Left renal pelvis (tissue), 4 donors: ENCODE measurements at places on chromosomes 6 and 20.

DNA sequence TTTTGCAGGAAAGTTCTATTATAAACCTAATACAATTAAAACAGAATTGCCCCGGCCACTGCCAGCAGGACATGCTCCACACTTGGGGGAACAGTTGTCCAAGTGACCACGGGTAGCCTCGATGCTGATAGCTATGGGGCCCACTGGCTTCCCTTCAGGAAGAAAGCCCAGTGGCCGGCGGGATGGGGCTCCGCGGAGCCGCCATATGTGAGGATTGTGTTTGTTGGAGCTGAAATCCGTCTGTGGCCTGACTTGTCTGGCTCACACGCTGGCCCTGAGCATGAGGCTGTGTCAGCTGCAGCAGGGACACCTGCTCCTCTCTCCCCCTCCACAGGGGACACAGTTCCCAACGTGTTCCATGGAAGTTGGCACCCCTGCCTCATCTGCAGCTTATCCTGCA, 46.6 kb downstream of the ZNF831 start:
- no peak for DNase-seq

- DNase-seq: no peak
These were observed 113.0 kb downstream of the PLEKHG1 start for GRCh38 chr6:150712505-150713252.

- no peak for DNase-seq
These were observed 23.3 kb downstream of the PPARD start for GRCh38 chr6:35365594-35366203.

GRCh38 chr20:39039261-39039660, 77.1 kb downstream of the DHX35 start:
- no peak for DNase-seq

- DNase-seq: no peak
These were observed 15.3 kb downstream of the GMEB2 start for GRCh38 chr20:63611646-63612045.

GRCh38 chr20:48812600-48813445, 15.0 kb downstream of the PREX1 start:
- DNase-seq: no peak

DNA sequence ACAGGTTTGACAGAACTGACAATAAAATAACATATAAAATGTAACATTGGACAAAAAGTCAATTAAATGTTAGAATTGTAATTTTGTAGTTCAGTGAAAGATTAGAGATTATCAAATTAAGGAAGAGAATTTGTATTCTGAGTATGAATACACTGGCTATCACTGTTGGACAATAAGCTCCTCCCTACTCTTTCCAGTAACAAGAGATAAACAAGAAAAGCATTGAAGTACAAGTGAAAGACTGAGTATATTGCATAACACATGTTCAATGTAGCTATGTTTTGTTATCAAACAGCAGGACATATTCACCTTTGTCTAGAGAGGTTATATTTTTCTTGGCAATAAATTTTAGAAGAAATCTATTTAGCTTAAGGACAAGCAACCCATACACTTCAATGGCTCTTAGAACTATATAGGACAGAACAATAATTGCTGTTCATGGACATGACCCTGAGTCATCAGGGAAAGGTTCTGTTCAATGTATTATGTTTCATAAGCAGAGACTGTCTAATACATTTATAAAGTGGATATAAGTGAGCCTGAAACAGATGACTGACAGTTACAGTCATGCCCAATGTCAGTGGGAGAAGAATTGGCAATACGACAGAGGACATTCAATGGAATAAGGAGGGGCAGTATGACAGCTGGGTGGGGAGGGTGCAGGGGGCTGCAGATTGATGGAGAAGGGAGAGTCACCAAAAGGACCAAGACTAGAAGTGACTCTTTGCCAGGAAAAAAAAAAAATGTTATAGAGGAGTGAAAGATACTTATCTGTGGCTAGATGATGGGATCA, 520.4 kb downstream of the FRK start:
- no peak for DNase-seq

DNA sequence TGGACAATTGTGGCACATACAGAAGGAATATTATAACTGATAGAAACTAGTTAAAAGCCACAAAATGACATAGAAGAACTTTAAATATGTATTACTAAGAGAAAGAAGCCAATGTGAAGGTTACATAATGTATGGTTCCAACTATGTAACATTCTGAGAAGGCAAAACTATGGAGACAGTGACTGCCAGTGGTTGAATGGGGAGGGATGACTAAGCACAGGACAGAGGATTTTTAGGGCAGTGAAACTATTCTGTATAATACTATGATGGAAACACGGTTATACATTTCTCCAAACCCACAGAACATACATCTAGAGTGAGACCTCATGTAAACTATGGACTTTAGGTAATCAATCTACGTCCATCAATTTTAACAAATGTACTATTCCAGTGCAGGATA, 22.4 kb downstream of the SYNCRIP start:
- no peak for DNase-seq

DNA sequence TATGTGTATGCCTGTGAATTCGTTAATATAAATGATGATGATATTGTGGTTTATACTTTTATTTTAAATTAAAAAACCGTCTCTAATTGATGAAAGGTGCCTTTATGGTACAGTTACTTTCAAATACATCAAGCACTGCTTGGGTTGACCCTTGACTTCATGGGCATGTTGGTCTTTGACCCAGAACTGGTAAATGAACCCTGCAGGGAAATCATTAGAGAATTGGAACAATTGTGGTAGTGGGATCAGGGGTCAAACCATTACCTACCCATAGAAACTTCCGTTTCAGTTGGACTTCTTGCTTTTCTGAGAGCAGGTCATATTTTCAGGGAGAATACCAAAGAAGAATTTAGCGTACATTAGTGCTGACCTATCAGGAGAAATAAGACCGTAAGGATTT, 258.0 kb downstream of the TMEM242 start:
- no peak for DNase-seq

GRCh38 chr6:116010790-116011401, 49.8 kb downstream of the FRK start:
- DNase-seq: no peak

DNA sequence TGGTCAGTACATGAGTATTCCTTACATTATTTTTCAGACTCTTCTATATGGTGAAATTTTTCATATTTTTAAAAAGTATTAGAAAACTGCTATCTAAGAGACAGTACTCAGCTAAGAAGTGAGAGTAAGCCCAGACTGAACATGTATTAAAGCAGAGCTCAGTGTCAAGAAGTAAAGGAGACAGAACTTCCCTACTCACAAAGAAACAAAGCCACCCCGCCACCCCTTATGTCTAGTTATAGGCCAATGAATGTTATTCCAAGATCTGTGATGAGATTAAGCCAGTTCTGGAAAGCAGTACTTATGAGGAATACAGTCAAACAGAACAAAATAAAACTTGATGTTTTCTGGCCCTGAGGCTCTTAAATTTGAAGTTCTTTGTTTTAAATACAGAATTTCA, 114.5 kb downstream of the RNGTT start:
- DNase-seq: no peak

- DNase-seq: no peak
These were observed 29.9 kb downstream of the KCNK5 start for GRCh38 chr6:39199231-39199940.

DNA sequence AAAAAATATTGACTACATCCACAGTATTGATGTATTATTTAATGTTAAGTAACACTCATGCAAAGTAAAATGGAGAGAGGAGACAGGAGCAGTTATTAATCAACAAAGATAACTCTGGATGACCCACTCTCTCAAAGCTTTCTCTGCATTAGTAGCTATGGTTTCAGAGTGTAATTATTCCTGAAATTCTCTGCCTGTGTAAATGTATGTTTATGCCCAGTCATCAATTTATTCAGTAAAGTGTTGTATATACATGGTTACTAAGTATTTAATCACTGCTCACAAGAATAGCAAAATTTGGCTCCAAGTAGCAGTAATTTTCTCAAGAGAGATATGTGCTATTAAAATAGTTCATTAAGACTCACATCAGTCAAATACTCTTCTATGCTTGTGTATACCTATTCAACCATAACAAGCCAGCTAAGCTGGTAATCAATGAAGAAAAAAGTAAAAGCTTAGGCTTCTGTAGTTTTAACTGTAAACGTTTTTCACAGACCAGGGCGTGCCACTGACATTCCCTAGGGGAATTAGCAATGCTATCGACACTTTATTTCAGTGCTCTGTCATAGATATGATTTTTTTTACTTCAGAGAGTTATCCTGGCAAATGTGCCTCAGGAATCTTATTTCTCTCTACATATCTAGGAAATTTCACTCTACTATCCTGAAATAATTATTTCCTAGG, 54.0 kb upstream of the RAB32 start:
- no peak for DNase-seq

DNA sequence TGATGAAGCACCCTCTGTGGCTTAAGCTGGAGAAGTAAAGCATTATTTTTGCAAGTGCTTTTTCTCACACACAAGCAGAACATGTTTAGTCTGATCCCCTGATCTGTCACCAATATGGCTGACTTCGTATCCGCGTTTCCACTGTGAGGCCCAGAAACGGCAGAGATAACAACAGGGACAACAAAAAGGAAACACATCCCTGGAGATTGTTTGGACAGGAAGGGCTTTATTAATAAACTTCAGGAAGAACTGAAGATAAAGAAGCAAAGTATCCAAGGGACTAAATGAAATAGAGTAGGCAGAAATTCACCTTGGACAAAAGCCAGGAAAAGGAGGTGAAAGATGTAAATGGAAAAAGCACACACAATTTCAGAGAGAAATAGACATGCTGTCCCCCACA, 49.2 kb downstream of the RARS2 start:
- no peak for DNase-seq

- DNase-seq: no peak
These were observed 107.3 kb downstream of the IRF4 start for GRCh38 chr6:498795-499231.

- DNase-seq: no peak
These were observed 266.7 kb upstream of the SULF2 start for GRCh38 chr20:48051794-48052474.

DNA sequence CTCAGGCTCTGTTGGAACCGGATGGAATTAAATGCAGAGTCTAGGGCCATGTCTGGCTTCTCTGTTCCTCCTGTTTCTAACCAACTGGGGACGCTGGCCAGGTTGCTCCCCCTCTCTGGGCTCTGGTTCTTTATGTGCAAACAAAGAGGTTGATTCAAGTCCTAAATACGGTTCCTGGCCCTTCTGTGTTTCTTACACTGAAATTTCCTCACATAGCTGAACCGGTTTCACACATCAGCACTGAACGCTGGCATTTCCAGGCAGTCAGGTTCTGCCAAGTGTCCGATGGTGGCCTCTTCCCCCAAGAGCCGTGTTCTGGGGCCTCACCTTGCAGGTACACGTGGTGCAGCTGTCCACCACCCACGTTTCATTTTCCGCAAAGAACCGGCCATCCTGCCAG, 13.5 kb downstream of the THBS2 start:
- no peak for DNase-seq

- DNase-seq: no peak
These were observed 1.1 kb downstream of the SYNJ2 start for GRCh38 chr6:157982563-157983405.

DNA sequence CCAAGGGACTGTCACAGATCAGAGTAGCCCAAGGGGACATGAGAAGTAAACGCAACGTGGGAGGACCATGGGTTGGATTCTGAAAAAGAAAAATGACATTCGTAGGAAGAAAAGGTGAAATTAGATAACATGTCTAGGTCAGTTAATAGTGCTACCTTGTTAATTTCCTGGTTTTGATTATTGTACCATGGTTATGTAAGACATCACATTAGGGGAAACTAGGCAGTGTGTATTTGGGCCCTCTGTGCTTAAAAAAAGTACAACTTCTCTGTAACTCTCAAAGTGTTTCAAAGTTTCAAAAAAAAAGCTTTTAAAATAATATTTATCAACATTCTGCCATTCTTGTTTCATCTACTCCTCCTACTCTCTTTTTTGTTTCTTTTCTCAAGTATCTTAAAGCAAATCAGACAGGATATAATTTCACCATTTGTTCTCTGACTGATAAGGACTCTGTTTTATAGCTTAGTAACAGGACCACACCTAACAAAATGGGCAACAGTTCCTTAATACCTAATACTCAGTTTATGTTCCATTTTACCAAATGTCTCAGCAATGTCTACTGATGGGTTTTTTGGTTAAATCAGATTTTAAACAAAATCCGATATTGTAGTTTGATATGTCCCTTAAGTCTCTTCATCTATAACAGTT, 97.1 kb upstream of the PLCB4 start:
- DNase-seq: no peak

- no peak for DNase-seq
These were observed 16.7 kb upstream of the PDYN start for GRCh38 chr20:2010533-2010932.

DNA sequence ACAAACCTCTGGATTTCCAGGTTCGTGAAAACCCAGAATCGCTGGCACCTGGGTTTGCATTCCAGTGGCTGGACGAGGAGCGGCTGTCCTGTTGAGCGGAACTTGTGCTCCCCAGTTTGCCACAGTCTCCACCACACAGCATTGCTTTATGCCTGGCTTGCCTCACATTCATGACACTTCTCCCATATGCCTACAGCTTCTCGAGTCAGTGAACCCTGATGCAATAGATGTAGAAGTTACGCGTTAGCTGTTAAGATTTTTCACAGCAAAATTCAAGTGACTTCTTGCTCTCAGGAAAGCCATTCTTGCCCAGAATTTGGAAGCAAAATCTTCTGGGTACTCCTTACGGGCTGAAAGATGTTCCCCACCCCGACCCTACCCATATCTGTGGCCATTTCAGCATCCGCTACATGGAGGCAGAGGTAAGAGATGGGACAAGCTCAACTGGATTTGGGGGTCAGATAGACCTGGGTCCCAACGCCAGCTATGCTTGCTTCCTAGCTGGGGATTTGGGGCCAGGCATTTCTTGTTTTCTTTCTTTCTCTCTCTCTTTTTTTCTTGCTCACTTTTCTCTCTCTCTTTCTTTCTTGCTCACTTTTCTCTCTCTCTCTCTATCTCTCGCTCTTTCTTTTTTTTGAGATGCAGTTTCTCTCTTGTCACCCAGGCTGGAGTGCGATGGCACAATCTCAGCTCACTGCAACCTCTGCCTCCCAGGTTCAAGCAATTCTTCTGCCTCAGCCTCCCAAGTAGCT, 12.4 kb upstream of the GDAP1L1 start:
- no peak for DNase-seq

- no peak for DNase-seq
These were observed 23.5 kb downstream of the CEP250 start for GRCh38 chr20:35478804-35479472.

GRCh38 chr6:33695451-33695887, 16.0 kb downstream of the UQCC2 start:
- DNase-seq: no peak

- no peak for DNase-seq
These were observed 202.0 kb upstream of the RAB32 start for GRCh38 chr6:146341493-146342230.

- no peak for DNase-seq
These were observed 95.0 kb downstream of the PAK5 start for GRCh38 chr20:9743871-9744270.

GRCh38 chr6:5399391-5399790, 138.1 kb downstream of the FARS2 start:
- no peak for DNase-seq

DNA sequence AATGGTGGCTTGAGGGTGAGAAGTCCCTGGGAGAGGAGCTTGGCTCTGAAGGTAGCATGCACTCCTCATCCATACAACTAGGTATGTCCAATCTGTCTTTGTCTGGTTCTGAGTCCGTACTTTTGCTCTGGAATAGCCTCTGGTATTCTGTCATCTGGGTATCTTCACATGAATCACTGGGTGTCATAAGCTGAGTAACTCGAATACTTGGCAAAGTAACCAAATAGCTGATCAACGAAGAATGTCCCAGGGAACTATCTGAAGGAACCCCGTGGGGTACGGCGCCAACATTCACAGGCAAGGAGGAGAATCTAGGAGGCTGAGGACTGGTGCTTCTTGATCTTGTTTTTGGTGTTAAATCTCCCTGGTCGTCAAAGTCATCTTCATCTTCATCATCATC, 184.8 kb downstream of the HIVEP2 start:
- no peak for DNase-seq
